ENCODE measurements at places on chromosomes 3 and 15.

GRCh38 chr15:85718271-85718971 lies 76.3 kb downstream of the KLHL25 start:
- DNase-seq = no peak

DNA sequence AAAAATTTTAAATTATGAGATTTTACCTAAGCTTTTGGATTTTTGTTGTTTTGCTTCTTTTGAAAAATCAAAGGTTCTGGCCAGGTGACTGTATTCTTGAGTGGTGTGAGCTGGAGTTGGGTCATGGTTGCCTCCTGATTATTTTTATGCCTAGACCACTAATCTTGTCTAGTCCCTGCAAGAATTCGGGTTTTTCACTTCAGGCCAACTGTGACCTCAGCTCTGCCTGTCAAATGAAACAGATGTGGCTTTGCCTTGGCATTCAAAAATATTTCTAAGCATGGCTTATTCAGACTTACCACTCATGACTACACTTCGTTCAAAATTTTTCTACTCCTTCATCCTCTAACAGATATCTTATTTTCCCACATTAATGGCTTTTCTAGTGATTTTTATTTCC lies 25.4 kb upstream of the CDV3 start:
- no peak for DNase-seq

GRCh38 chr3:66885326-66886000 lies 112.6 kb upstream of the KBTBD8 start:
- no peak for DNase-seq

DNA sequence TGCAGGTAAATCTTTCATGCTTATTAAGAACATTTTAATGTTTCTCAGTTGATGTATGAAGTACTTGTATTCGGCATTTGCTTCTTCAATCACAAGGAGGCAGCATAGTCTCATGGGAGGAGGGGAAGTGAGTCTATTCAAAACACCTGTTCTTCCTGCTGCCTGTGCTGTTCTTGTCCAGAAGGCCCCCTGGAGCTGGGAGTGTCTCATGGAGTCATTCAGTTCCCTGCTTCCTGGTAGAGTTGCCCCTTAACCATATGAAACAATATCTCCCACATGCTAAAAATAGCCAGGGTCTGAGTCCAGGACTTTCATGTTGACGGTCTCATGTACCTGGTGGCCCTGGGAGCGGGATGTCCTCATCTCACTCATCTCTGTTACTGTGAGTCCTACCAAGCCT lies 15.5 kb upstream of the PPP1R2 start:
- no peak for DNase-seq

DNA sequence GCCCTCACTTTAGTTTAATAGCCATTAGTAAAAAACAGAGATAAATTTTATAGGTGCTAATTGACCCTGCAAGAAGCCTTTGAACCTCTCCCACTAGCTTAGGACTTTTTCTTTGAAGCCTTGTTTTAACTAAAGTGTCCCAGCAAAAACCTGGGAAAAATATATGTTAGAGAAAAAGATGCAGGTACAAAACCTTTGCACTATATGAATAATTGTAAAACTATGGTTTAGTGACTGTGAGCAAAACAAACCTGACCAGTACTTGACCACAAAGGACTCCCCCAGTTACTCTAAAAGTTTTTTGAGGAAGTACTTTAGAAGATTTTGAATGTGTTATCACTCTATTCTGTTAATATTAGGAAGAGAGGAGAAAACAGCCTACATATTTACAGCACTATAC lies 123.3 kb upstream of the TP63 start:
- no peak for DNase-seq

DNA sequence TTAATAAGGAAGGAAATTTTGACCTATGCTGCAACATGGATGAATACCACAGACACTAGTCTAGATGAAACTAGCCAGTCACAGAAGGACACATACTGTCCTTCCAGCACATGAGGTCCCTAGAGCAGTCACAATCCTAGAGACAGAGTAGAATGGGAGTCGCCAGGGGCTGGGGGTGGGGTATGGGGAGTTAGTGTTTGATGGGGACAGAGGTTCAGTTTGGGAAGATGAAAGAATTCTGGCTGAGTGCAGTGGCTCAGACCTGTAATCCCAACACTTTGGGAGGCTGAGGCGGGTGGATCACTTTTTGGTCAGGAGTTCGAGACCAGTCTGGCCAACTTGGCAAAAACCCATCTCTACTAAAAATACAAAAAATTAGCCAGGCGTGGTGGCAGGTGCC lies 99.2 kb downstream of the TPRA1 start:
- no peak for DNase-seq

DNA sequence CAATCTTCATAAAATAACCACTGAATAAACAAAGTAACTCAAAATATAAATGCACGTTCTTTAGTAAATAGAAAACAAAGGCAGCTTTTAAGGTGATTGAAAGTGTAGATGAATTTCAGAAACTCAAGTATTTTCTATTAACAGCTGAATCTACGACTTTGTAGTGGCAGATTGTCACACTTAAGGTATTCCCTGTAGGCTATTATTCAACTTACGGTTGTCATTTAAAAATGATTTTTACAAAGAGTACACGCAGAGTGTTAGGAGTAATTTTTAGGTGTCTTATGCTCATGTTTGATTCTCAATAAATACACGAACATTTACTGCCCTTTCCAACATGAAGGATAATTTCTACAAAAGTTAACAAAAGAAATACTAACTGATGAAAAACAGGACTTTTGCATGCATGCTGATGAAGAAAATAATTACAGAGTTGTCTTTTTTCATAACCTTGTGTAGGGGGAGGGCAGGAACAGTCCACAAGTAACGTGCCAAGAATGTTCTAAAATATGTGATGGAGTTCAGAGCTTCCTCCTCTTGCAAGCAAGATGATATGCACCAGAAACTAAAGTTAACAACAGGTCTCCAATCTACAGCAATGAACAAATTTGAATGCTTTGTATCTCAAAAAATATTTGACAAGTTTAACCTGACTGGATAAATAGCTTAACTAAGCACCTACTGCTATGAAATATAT lies 16.7 kb downstream of the DCBLD2 start:
- no peak for DNase-seq

DNA sequence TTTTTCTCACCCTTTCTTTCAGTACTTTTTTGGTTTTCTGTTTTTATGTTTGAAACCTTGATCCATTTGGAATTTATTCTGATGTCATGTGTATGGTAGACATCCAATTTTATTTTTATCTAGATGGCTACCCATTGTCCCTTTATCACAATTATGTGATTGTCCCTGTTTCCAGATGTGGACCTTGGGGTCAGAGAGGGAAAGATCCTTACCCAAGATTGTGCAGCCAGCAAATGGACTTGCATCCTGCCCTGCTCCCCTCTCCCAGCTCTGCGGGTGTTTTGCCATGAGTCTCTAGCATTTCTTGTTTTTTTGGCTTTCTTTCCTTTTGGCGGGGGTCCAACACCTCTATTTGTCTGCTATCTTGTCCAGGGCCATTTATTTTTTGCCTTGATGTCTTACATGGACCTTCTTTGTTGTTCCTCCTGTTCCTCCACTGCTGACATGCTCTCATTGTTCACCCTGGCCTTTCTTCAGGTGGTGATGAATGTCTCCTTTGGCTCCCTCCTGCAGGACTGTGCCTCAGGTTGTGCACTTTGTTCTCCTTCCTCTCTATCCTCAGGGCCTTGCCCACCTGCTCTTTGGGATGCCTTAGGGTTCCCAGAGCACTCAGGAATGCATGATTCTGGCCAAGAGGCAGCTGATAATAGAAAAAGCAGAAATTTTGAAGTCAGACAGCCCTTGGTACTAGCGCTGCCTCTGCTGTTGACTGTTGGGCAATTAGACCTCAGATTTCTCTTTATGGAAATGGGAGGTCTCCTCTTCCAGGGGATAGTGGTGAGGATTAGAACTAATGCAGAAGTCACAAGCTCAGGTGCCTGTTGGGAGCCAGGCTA lies 84.3 kb downstream of the EEFSEC start:
- DNase-seq = no peak

- DNase-seq = no peak
Measured at GRCh38 chr3:56303487-56303886, 164.8 kb downstream of the ERC2 start.

DNA sequence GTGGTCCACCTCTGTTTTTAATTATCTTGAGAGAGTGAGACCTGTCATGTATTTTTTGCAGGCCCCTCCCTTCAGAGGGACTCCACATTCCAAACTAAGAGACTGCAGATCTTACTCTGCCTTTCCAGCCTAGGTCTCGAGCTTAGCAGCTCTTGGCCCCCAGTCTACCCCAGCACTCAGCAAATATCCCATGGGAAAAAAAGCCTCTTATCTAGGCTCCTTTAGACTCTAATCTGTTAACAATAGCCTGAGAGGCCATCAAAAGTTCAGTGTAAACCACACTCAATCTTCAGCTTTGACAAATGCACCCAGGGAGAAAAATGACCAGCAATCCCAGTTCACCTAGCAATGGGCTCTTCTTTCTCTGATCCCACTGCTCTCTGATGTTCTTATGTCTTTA lies 8.6 kb upstream of the BLM start:
- no peak for DNase-seq

- DNase-seq = no peak
Measured at GRCh38 chr3:51581524-51581923, 43.0 kb downstream of the RAD54L2 start.

GRCh38 chr15:70770863-70771262 lies 7.5 kb upstream of the UACA start:
- no peak for DNase-seq

- no peak for DNase-seq
Measured at GRCh38 chr3:53585049-53585448, 90.6 kb downstream of the CACNA1D start.

- DNase-seq = no peak
Measured at GRCh38 chr3:113277414-113277813, 66.1 kb downstream of the BOC start.

GRCh38 chr3:36868614-36869436 lies 76.0 kb downstream of the TRANK1 start:
- peak; percentile 68 for DNase-seq

- DNase-seq = no peak
Measured at GRCh38 chr3:15360788-15361493, 28.6 kb upstream of the SH3BP5 start.

GRCh38 chr3:197494366-197495058 lies 61.3 kb downstream of the BDH1 start:
- DNase-seq = no peak

DNA sequence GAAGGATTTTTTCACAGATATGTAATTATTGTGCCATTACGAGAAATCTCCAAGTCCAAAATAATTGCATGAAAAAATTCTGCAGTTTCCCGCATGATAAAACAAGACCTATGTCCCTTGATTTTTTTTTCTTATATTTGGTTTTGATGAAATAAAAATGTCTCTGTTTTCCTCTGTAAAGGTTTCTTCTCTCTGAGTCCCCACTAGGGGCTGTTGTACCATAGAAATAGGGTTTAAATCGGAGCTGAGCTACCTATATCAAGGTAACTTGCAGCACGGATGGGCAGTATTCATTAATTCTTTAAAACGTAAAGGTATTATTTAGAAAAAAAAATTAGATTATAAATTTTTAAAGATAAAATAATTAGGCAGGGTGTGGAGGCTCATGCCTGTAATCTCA lies 66.6 kb upstream of the IGF1R start:
- DNase-seq = no peak

DNA sequence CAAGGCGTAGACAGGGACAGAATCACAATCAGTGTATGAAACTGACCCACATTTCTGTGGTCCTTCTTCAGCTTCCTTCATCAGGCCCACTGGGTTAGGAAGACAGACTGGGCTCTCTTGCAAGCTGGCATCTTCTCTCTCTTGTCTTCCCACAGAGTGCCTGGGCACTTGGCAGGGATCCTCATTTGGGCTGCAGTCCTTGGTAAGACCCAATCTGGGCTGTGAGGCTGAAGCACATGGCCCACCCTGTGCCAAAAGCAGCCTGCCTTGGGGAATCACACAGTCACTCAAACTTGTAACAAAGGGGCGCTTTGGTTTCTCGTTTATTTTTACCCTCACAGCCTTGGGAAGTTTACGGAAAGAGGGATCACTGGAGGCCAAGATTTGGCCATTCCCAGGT lies 8.2 kb upstream of the EPHB3 start:
- DNase-seq = no peak

DNA sequence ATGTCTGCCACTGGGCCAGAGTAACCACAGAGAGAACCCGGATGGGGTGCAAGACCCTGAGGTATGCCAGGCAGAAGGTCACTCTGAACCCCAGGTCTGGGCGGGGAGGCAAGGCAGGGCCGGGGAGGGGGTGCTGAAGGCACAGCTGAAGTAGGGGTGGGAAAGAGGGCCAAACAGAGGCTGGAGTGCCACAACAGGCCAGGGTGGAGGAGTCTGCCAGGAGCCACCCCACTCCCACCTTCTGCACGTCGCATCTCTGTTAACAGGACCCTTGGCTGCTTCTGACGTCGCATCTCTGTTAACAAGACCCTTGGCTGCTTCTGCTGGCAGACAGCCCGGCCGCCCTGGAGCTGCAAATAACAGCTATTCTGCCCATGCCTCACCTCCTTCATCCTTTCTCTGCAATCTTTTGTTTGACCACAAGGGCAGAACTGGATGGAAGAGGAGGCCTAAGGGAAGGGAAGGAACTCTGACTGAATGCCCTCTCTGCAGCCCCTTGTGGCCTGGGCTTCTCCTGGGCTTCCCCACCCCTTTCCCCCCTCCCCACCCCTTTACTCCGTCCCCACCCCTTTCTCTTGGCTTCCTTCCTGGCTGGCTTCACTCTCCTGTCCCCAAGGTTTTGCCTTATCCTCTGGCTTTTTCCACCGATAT lies 20.6 kb upstream of the FBLN2 start:
- no peak for DNase-seq

DNA sequence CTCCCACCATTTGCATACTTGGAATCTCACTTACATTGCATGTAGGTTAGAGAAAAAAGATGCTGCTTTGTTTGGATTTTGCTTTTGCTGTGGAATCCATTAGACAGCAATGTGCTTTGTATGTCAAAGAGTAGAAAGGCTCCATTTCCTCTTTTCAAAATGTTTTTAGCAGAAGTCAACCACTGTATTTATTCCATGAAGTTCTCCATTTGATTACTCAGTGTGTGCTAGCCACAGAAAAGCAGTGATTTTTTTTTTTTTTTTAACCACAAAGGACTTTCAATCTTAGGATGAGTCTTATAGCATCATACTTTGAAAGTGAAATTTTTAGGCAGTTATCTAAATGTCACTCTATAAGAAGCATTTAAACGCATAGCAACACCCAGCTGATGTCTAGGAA lies 285.0 kb upstream of the ADAMTS9 start:
- DNase-seq = no peak

- DNase-seq = no peak
Measured at GRCh38 chr15:69496001-69496400, 43.4 kb downstream of the RPLP1 start.
